ENCODE measurements at places on chromosomes 11 and 22. TPM values are rescaled to one million over a fixed set of nuclear protein-coding genes. Genes with fewer than 3 reads are reported as not detected.

Gene TRIM29
- 34.6 TPM for total RNA-seq

Gene C11orf97
- not detected for total RNA-seq

Gene ABCG4
- total RNA-seq = 1.1 TPM

Gene ATM
- 42.7 TPM for total RNA-seq

Gene MRGPRF
- total RNA-seq = 213 TPM

Gene USH1C
- 1.1 TPM for total RNA-seq

Gene FAM180B
- 1.1 TPM for total RNA-seq

Gene DLG2
- total RNA-seq = 11.0 TPM

Gene SLC2A11
- total RNA-seq = 16.8 TPM

Gene POU2AF2
- total RNA-seq = 0.59 TPM

Gene ZBTB44
- 72.3 TPM for total RNA-seq

Gene CDHR5
- not detected for total RNA-seq

Gene SCGB1C1
- not detected for total RNA-seq

Gene CHRM1
- 0.89 TPM for total RNA-seq

Gene CCDC116
- total RNA-seq = 0.16 TPM

Gene IRAG1
- 408 TPM for total RNA-seq

Gene OR8G5
- not detected for total RNA-seq

Gene LRRC10B
- 1.2 TPM for total RNA-seq

Gene MS4A15
- total RNA-seq = not detected

Gene OR2D2
- total RNA-seq = not detected

Gene FJX1
- 8.6 TPM for total RNA-seq

Gene MPZL3
- total RNA-seq = 0.54 TPM

Gene CSNK2A3
- 0.78 TPM for total RNA-seq

Gene NCR3LG1
- 4.7 TPM for total RNA-seq

Gene MPZL2
- total RNA-seq = 12.9 TPM

Gene CD3G
- not detected for total RNA-seq

Gene APOBEC3H
- total RNA-seq = not detected

Gene PKDREJ
- under 0.01 TPM for total RNA-seq

Gene MIOX
- not detected for total RNA-seq

Gene DNAJB7
- total RNA-seq = not detected

Gene KIAA1671
- 23.8 TPM for total RNA-seq

Gene HORMAD2
- not detected for total RNA-seq

Gene GAL3ST3
- total RNA-seq = 2.0 TPM

Gene GGT5
- 26.3 TPM for total RNA-seq

Gene SHANK2
- total RNA-seq = 1.6 TPM

Gene DDI1
- not detected for total RNA-seq

Gene PGM2L1
- total RNA-seq = 5.3 TPM

Gene FAM83F
- 4.2 TPM for total RNA-seq
